Stimulated activated CD8-positive, alpha-beta memory T cell treated with anti-CD3 and anti-CD28 coated beads, Interleukin-15, amount 100 ng/mL, for 1 hour (primary cell): ENCODE measurements at places on chromosomes 5 and 9.

GRCh38 chr5:64201996-64202395 is 36.4 kb downstream of the RNF180 start:
- no peak for DNase-seq

DNA sequence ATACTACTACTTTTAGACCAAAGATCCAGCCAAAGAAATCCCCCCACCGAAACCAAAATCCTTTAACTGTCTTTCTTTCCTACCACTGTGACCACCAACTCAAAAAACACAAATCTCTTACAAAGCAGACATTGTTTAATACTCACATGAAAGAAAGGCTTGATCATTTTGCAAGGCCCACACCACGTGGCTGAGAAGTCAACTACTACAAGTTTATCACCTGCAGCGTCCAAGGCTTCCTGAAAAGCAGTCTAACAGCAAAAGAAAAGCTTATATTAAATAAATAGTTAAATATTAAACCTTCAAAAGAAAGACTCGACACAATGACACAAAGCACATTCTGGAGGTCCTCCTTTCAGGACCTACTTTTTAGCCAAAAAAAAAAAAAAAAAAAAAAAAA is 5.1 kb downstream of the TXN start:
- no peak for DNase-seq

- no peak for DNase-seq
Measured at GRCh38 chr5:41776435-41776834, 93.8 kb downstream of the OXCT1 start.

GRCh38 chr5:148398698-148399121 is 15.0 kb downstream of the FBXO38 start:
- no peak for DNase-seq

- DNase-seq = no peak
Measured at GRCh38 chr5:160697281-160697680, 154.7 kb downstream of the ATP10B start.
